ENCODE measurements at places on chromosomes 7 and 10.

GRCh38 chr7:70886547-70886946, 245.4 kb upstream of the GALNT17 start:
- DNase-seq, result no peak

GRCh38 chr7:36192053-36192824, 39.2 kb downstream of the EEPD1 start:
- no peak for DNase-seq

GRCh38 chr7:24630596-24630995, 57.3 kb downstream of the PALS2 start:
- no peak for DNase-seq

- no peak for DNase-seq
Measured at GRCh38 chr7:142685877-142686508, 63.3 kb upstream of the PRSS1 start.

DNA sequence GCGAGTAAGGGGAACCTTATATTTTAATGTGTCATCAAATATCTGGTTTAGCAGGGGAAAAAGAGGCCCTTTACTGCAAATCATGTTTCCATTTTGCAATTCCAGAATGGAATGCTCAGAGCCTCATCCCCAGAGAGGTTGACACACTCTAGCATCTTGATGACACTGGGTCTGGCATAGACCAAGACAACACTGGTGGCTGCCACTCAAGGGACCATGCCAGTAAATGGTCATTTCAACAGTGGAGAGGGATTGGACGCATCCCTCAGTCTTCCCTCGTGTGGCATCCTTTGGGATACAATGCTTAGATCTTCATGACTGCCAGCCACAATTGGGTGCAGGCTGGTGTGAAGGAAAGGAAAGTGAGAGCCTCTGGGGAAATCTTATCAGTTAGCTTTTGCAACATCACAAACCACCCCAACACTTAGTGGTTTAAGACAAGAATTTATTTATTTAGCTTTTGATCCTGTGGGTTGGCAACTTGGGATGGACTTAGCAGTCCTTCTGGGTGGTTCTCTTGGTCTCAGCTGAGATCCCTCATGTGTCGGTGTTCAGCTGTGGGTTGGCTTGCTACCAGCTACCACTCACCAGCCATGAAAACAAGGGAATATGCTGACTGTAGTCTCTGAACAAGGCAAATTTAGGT, 21.6 kb downstream of the TACC2 start:
- DNase-seq, result no peak

GRCh38 chr7:133061357-133061756, 20.5 kb downstream of the CHCHD3 start:
- DNase-seq, result no peak

DNA sequence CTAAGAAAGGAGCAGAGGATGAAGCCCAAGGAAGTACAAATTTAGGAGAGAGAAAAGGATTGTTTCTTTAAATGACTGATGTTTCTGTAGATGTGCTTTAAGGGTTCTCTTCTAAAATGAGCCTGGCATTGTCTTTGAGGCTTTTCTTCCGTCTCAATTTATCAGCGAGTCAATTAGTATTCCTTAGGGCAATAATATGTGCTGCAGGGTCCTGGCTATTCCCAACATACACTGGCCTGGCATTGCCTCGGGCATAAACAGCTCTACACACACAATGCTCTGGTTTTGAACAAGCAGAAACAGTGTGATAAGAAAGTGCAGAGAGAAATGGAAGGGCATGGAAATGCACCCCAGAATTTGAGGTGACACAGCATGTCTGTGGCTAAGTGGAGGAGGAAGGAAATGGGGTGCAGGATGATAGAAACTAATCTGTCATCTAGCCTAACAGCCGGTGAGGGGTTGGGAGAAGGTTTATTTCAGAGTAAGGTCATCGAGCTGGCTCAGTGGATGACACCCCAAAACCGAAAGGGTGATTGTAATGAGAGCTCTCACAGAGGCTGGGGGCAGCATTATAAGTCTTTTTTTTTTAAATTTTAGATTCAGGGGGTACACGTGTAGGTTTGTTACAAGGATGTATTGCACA, 67.5 kb upstream of the ARHGAP21 start:
- DNase-seq, result peak; percentile 10

DNA sequence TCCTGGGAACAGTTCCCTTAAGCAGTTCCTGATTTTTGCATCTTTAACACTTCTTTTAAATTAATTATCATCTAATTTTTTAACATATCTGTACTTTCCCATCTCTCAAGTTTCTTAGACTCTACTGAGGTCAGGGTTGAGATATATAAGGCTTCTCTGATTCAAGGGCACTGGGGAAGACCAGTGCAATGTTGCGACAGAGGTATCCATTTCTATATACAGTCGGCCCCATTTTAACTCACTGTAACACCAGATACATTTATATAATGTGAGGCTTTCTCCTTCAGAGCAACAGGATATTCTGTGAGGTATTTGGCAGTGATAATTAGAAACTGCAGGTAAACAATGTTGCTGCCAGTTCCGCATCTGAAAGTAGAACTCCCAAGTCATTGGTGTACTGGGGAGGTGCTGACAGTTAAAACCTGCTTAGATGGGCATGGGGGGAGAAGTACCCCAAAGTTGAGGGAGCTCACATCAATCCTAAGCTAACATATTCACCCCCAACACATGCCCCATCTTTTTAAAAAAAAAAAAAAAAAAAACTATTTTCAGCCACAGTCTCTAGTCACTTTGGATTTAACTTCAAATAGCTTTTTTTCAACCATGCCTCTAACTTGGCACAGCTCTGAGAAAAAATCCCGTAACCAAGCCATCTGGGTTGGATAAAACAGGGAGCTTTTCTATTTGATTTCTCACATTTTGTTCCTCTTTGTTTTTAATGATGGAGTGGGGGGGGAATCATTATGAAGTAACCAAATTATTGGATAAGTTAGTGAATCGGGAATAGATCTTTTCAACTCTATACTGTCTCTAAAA, 62.9 kb downstream of the REEP3 start:
- DNase-seq, result no peak

GRCh38 chr7:26265499-26266075, 26.1 kb upstream of the SNX10 start:
- DNase-seq, result no peak

- DNase-seq, result no peak
Measured at GRCh38 chr10:78165617-78166016, 132.0 kb downstream of the RPS24 start.

DNA sequence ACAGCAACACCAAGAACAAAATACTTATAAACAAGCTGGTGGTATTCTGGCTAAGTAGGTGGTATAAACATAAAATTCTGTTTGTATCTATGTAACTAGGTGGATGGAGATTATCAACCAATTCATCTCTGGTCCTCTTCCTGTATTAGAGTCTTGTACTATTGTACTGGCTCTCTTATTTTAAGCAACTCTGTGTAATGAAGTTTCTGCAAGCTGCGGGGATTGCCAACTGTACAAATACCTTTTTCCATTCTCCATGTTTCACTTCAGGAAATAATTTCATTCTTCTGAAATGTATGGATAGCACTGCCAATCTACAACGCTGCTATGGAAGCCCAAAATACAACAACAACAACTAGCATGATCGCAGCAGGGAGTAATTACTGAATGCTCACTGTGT, 44.8 kb downstream of the JAZF1 start:
- DNase-seq, result no peak

DNA sequence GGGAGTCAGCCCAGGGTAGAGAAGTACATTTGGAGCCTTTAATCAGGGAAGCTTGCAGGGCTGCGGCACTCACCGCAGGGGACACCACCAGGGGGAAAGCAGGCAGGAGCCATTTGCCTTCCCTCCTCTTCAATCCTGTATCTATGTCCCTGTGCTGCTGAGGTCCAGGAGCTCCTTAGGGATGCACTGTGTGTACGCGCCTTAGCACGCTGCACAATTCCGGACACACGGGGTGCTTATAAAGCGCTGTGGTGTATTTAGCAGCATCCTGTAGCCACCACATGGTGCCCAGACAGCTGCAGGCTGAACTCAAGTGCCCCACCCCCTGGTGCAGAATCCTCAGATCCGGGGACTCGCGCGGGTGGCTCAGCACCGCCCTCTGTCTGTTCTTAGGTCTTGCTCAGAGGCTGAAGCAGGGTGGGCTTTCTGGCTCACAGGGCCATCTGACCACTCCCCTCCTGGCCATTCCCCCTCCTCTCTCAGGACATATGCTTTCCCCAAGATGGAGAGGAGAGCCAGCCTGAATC, 421.4 kb downstream of the SDK1 start:
- no peak for DNase-seq

DNA sequence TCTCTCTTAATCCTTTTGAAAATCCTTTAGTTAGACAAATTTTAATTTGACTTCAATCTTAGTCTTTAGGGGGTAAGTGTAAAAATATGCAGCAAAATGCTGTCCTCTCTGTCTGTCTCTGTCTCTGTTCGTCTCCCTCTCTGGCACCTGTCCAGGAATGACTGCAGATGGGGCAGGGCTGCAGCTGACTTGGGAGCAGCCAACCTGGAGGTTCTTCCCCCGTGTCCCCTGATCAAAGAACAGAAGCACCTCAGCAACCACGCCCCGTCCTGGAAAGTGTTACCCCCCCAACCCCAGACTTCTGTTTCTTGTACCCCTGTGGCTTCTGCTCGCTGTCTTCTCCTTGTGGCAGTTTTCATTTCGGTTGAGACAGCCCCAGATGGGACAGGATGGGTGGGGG, 141.6 kb upstream of the NPS start:
- no peak for DNase-seq

GRCh38 chr10:101285519-101286070, 56.3 kb upstream of the LBX1 start:
- DNase-seq, result no peak

- DNase-seq, result no peak
Measured at GRCh38 chr10:69818676-69819239, 17.1 kb downstream of the COL13A1 start.

DNA sequence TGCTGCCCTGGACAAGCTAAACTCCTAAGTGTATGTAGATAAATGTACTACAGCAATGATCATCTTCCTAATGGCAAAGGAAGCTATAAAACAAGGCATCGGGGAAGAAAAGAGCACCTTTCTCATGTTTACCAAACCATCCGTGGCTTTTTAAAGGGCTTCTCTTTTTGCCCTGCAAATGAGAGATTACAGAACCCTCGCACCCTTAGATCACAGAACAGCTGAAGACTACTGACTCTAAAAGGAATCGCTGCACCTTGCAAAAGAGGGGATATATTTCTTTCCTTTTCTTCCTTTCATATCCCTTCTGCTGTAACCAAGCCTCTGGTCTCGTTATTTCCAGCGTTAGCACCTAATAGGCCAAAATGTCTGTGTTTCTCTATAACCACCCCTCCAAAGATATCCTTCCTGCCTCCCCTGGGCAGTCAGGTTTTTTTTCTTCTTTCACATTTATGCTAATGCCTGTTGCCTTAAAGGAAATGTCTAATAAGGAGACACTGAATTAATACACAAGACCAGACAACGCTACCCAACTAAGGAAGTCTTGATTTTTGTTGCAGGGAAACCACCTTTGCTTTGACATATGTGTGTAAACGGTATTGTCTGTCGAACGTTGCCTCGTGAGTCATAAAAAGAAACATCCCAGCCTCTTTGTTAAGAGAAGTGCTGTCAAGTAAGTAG, 10.5 kb downstream of the ST8SIA6 start:
- no peak for DNase-seq

GRCh38 chr10:100817268-100817839, 72.0 kb downstream of the PAX2 start:
- no peak for DNase-seq

GRCh38 chr7:28297801-28298459, 114.4 kb upstream of the CREB5 start:
- DNase-seq, result peak; percentile 1

DNA sequence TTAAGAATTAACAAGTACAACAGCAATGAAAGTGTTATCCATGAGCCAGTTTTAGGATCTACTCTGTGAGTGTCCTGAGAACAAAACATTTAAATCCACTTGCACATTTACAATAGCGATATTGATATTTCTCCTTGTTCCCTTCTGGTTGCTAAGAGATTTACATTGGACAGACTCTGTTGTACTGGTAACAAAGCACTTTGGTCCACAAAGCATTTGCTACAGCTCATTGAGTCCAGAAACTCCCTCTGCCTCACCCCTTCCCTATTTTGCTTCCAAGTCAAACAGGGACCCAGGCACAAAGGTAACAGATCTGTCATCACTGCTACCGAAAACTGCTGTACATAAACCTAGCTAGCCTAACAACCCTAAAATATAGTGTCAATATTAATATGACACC, 2.1 kb downstream of the ANK3 start:
- peak; percentile 36 for DNase-seq

DNA sequence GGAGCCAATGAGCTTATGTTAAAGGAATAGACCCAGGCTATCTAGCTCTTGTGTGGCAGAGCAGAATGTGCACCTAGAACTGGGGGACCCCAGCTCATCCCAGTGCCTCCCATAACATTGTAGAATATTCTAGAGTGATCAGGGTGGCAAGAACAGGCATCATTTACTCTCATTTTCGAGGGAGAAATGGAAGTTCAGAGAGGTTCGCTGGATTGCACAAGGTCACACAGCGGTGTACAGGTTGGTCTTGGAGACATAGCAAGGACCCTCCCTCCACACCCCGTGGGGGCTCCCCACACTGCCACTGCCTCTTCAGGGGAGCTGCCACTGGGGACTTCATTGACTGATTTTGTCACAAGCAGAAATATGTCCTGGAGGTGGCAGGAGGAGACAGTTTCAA, 8.9 kb downstream of the MUC12 start:
- DNase-seq, result no peak

DNA sequence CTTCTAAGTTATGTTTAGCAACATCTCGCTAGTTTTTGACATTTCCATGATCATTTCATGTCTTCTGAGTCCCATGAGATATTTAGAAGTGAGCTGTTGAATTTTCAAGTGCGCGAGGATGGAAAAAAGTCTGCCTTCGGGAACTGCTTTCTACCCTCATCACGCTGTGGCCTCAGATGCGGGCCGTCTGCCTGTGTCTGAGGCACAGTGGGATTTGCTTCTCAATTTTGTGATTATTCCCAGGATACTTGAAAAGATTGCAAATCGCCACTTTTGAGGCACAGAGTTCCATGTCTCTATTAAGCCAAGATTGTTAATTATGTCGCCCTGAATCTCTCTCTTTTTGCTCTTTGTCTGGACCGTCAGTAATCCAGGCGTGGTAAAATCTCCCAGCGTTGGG, 30.8 kb upstream of the NKX6-2 start:
- no peak for DNase-seq

GRCh38 chr7:1246160-1246870, 13.6 kb downstream of the UNCX start:
- no peak for DNase-seq
